ENCODE measurements at places on chromosomes 5 and 9. TPM values are rescaled to one million over a fixed set of nuclear protein-coding genes. Genes with fewer than 3 reads are reported as not detected.

DNA sequence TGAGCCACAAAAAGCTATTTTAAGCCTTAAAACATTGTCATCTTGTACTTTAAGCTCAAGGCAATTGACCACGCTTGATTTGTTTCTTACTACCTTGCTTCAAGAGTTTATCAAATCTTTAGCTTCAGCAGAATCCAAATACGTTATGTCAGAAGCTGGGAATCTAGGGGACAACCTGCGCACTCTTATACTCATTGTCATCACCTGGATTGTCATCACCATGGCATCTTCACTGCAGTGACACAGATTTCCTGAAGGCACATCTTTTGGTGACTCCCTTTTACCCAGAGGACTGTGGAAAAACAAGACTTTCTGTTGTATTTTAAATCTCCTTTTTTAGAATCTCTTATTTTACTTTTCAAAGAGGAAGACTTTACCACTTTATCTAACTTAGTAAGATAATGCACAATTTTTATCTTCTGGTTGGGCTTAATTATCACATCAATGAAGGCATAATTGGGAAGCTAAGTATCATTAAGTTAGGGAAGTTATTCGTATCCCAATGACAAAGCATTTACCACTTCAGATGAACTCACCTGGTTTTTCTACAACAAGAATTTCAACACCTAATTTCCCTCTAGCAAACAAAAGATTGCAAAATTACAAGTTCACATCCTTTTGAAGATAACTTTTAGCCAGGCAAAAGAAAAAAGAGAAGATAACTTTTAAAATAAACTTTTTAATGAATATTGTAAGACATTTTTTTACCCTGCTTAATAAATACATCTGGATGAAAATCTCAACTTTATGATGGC, 162.0 kb downstream of the DOCK2 start:
- no peak for DNase-seq

DNA sequence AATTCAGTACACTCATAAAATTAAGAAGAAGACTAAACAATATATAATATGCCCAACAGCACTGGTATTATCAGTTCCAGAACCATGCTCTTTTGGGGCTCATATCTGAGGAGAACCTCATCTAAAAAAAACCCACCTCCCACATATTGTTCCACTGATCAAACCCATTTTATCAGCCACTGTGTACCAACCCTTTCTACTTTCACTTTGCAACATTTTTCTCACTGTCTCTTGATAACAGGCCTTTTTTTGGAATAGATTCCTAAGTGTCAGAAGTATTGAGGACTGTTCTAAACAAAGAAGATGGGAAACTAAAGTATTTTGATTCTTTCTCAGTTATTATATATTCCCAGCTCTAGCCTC, 173.2 kb downstream of the GABRB2 start:
- no peak for DNase-seq

DNA sequence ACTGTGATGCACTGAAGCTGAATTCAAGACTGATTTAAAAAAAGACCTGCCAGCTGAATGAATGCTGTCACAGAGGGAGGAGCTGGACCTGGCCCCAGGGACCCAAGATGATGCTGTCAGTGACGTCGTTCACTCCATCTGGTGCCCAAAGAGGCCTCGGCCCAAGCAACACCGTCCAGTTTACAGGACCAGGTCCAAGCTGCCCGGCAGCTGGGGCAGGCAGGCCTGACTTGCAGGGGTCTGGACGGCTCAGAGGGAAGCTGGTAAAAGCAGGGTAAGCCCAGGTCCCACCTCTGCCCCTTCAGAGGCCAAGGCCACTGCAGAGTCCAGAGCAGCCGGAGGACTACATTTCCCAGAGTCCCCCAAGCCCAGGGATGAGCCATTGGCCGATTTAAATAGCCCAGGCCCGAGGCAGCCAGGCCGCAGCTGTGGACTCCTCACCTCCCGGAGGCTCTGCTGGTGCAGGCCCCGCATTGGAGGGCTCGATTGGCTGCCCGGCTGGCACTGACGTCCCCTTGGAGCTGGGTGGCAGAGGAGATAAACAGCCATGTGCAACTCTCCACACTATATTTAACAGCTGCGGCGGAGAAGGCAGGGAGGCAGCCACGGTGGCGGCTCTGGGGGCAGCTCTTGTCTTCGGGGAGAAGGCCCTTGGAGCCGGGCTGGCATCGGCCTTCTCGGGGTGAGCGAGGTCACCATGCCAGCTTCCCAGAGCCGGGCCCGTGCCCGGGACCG, at the start of gene PLPP7:
PLPP7 (plus strand) TSS at position 423 of the 735 bp plus-strand sequence; CDS start at position 698, 275 bp downstream.
- DNase-seq, result no peak

- no peak for DNase-seq
These were observed 17.8 kb upstream of the SLC6A19 start for GRCh38 chr5:1183424-1184162.

DNA sequence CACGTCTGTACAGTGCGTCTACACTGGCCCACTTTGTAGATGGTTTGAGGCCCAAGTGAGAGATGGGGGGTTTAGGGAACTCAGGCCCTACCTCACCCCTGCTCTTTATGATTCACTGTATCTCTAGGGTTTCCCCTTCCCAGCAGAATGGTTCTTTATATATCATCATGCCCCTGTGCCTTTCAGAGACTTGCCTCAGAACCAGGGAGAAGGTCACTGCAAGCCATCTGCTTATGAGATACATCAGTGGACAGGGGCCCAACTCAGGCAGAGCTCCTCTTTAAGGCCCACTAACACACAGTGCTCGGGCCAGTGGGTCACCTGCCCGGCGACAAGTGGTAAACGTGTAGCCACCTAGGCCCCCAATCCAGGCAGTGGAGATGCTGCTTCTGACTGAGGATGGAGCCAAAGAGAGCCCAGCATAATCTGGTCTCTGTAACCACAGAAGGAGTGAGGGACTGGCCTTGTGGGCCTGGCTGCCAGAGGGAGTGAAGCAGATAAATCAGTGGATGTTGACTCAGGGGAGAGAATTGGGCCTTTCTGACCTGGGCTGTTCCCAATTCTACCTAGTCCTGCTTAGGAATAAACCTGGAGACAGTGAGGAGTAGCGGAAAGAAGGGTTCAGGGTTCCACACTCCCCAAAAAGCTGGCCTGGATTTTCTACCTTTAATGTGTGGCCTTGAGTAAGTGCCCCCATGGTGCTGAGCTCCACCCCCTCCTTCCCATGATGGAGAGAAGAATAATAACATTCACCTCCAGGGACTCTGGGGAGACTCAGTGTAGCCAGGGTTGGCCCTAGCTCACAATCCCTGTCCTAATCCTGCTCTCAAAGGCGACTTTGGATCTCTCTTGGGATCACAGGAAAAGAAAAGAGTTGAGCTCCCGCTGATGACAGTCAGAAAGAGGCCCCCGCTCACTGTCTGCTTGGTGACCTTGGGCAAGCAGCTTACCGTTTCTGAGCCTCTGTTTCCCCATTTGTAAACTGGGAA, 2.8 kb upstream of the DUSP1 start:
- no peak for DNase-seq

DNA sequence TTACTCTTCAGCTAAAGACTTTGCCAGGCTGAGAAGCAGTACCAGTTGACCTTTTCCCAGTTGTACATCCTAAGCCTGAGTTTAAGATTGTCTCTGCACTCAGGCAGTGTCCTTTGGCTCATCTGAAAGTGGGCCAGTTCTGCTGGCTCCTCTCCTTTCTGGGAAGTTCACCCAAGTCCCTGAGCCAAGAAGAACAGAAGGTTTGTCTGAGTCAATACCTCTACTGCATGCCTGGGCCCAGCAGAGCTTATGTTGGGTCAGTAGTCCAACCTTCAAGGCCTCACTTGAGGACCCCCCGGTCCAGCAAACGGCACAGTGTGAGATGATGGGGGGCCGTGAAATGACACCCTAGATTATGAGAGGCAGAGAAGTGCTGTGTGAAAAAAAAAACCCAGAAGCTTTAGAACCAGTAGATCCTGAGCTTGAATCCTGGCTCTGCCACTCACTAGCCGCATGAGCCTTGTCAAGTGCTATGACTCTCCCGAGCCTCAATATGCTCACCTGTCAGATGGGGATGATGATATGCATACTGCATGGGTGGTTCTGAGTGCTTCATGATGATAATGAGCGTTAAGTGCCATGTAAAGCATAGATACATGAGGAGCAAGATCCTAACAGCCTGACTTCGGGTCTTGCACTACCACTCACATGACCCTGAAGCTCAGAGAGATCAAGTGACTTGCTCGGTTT, 156.0 kb downstream of the MACROH2A1 start:
- no peak for DNase-seq

- DNase-seq, result no peak
These were observed 37.7 kb downstream of the NSG2 start for GRCh38 chr5:174083056-174083827.

OTP gene
- not detected for total RNA-seq

SLC34A1 gene
- total RNA-seq, result not detected

PCDH1 gene
- 148 TPM for total RNA-seq
